Left cardiac atrium (tissue), 4 donors: ENCODE measurements at places on chromosomes 13 and 19. TPM values are rescaled to one million over a fixed set of nuclear protein-coding genes. Genes with fewer than 3 reads are reported as not detected.

DNA sequence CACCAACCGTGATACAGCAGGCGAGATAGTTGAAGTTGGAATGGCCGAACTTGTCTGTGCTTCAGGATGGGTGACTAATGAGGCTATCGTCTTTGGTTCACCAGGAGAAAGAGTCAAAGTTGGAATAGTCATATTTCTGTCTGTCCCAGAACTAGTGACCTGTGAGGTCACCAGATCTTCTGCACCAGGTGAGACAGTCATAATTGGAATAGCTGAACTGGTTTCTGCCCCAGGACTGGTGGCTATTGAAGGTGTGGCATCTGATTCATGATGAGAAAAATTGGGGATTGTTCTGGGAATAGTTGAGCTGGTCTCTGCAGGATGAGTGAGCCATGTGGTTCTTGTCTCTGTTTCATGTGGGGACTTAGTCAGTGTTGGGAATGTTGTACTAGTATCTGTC is 71.6 kb downstream of the MUC16 start:
- no peak for DNase-seq

DNA sequence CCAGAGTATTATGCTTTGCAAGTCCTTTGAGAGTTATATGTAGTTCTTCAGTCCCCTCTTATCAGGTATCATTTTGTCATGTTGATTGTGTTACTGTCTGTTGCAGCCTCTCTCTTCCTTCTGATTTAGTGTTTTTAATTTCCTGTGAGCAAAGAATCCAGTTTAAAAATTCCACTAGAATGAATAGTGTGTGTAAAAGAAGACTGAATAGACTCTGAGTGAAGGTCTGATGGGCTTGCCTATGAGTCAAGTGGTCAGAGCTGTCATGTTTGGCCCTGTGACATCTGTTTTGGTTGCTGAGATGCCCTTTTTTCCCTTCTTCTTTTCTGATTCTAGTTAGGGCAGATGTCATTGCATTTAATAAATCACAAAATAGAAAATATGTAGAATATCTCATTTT is 23.3 kb upstream of the KCTD4 start:
- DNase-seq: no peak

- DNase-seq: no peak
Observed at GRCh38 chr19:30092721-30093569, 150.9 kb downstream of the URI1 start.

DNA sequence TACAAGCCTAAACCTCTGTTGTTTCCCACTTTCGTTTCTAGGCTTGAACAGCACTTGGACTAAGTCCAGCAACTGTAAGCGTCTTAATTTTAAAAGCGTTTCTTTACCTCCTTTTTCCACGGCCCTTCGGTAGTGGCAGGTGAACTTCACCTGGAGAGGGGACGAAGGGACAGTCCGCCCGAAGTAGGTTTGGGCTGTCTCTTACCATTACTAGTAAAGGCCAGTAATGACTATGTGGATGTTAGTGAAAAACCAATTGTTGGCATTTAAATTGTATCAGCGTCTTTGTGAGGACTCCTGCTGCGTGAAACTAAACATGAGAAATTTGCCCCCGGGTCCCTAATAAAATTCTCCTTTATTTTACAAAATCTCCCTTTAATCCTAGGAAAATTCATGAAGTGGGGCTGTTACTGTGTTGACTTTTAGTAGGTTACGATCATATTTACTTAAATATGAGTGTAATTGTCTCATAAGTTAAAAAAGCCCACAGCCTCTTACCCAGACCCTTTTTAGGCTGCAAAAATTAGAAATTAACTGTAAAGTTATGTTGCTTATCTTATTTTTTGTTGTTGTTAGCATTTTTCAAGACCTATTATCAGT is 983 bp downstream of the ITM2B start:
- no peak for DNase-seq

GRCh38 chr19:55080121-55080967 is 4.7 kb downstream of the EPS8L1 start:
- peak; percentile 68 for DNase-seq

PRR12 gene
- total RNA-seq: 12.9 TPM

DNA sequence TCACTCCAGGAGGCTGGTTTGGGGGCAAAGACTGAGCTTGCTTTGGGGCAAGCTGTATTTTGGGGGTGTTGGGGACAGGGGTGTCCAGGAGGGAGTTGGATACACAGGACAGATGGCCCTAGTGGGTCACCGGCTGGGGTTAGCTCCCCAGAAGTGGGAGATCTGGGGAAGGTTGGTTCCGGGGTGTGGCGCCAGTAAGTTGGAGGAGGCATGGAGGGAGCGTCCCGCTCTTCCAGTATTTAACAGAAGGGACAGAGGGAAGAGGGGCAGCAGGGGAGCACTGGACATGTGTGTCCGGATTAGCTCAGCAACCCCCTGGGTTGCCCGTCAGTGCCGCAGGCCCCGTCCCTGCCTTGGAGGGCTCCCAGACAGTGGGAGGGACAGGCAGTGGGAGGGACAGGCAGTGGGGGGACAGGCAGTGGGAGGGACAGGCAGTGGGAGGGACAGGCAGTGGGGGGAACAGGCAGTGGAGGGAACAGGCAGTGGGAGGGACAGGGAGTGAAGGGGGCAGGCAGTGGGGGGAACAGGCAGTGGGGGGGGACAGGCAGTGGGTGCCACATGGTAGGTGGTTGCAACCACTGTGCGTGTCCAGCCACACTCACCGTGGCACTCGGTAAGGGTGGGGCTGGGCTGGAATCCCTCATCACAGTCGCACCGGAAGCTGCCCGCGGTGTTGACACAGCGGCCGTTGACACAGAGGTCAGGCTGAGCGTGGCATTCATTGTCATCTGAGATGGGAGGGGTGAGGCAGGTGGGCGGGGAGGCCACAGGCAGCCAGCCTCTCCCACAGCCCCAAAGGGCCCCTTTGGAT is 33.2 kb downstream of the CCL25 start:
- DNase-seq: no peak
